ENCODE measurements at places on chromosomes 1 and 21.
A peak's percentile ranks its signal among the peaks of the same experiment; 100 is the strongest.

GRCh38 chr1:4718071-4718470 is 63.7 kb downstream of the AJAP1 start:
- DNase-seq: no peak

DNA sequence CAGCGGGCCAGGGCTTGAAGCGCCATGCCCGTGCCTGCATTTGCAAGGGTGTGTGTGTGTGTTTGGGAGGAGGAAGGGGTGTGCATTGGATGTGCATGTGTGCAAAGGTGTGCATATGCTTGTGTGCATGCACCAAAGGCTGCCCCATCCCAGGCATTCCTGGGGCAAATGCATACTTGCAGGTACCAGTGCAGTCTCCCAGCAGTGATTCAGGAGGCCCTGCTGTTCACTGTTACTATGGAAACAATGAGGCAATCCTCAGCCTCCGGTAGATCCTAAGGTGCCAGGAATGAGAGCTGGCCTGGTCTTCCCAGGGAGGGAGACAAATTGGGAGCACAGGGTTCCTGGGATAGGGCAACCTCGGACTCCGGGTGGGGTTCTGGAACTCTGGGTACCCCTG is 7.5 kb upstream of the FNDC5 start:
- peak; percentile 19 for DNase-seq

- no peak for DNase-seq
These were observed 3.5 kb downstream of the MARCKSL1 start for GRCh38 chr1:32332290-32333079.

- peak; percentile 82 for DNase-seq
These were observed 132.2 kb downstream of the ADSS2 start for GRCh38 chr1:244319283-244320132.

DNA sequence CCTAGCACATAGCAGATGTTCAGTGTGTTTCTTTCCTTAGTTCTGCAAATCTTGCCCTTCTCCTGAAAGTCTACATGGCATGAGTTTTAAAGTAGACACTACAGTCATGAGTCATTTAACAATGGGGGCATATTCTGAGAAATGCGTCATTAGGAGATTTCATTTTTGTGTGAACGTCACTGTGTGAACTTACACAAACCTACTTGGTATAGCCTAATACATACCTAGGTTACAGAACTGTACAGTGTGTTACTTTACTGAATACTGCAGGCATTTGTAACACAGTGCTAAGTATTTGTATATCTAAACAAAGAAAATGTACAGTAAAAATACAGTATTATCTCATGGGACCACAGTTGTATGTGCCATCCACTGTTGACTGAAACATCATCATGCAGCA is 10.0 kb downstream of the TTF2 start:
- peak; percentile 74 for DNase-seq

GRCh38 chr1:21319447-21320407 is 29.5 kb upstream of the ECE1 start:
- peak; percentile 45 for DNase-seq

DNA sequence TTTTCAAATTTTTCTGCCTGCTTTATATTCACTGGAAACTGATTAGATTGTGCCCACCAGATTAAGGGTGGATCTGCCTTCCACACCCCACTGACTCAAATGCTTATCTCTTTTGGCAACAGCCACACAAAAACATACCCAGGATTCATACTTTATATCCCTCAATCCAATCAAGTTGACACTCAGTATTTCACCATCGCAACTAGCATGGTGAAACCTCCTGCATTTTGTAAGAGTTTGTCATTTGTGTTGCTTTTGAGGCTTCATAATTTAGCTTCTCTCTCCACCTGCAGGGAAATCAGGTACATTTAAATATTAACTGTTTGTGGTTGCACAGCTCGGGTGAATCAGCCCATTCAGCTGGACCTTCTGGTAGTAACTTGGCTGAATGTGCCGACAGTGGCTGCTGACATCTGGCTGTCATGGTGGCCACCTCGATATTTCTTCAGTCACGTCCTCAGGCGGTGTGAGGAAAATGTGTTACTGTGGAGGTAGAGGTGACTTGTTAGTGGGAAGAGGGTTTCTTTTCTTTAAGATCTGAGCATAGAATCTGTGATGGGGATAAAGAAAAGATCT is 224.0 kb downstream of the PTBP2 start:
- DNase-seq: no peak

DNA sequence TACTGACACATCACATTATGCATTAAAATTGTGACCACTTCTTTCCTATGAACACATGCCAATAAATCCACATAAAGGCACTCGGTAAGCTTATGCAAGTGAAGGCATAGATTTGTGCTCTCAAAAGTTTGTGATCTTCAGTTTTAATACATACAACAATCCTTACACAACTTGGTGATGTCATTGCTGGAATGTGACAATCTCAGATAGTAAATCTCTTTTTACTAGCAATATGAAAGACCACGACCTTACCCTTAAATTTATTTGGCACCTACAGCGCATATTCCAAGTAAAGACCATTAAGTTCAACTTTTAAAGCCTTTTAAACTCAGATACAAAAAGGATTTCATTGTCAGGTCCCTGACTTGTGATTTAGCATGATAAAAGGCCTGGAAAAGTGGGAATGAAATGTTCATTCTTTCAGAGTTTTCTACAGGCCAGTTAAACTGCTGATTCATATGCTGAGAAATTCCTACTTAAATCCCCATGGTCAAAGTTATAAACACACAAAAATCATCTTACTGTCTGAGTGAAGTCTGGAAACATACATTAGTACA is 157.4 kb downstream of the SIPA1L2 start:
- DNase-seq: peak; percentile 58

DNA sequence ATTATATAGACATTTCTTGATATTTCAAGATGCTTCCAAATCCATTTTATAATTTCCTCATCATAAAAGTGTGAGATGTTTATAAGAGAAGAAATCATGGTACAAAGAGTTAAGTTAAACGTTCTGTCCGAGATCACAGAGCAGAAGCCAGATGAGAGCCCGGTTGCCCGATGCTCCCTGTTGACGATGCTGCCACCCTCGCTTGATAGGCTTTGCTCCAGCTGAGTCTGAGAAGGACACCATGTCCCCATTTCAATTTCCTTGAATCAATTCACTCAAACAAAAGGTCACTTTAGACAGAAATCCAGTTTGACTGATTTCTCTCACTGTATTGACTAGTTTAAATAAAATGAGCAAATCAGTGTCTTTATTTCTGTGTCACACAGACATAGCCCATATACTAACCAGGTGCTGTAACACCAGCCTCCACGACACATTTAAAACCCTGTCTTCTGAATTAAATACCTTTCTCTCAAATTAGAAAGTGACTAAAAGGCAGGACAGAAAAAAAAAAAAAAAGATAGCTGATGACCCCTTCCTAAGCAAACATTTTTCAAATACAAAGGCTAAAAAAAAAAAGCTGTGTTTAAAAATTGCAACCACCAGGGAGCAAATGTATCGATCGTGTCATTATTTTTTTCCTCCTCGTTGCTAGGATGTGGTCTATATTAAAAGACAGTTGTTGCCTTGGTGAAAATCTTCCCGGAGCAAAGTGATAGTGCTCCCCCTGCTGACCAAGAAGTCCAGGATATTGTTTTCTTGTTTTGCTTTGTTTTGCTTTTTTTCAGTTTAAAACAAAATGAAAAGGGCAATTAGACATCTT is 35.2 kb downstream of the DNASE2B start:
- DNase-seq: peak; percentile 84

- DNase-seq: no peak
These were observed 19.9 kb upstream of the LHX4 start for GRCh38 chr1:180210008-180210620.

DNA sequence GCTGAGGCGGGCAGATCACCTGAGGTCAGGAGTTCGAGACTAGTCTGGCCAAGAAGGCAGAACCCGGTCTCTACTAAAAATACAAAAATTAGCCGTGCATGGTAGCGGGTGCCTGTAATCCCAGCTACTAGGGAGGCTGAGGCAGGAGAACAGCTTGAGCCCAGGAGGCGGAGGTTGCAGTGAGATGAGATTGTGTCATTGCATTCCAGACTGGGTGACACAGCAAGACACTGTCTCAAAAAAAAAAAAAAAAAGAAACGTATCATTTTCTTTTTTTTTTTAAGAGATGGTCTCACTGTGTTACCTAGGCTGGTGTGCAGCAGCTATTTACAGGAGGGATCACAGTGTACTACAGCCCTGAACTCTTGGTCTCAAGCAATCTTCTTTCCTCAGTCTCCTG is 47.3 kb downstream of the ITGB3BP start:
- no peak for DNase-seq
